Stimulated activated CD8-positive, alpha-beta memory T cell treated with anti-CD3 and anti-CD28 coated beads, Interleukin-7, amount 100 ng/mL, for 1 hour (primary cell): ENCODE measurements at places on chromosomes 1 and 21.

- no peak for DNase-seq
Measured at GRCh38 chr21:45630876-45631275, 12.6 kb upstream of the PCBP3 start.

DNA sequence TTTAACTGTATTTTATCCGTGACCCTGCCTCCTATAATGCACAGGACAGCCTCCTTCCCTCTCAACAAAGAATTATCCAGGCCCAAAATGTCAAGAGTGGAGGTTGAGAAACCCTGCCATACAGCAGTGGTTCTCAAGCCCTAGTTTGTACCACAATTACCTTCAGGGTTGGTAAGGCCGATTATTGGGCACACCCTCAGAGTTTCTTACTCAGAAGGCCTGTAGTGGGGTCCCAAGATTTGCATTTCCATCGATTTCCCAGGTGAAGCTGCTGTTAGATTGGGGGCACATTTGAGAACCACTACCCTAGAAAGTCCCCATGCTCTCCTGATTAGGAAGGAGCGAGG, 400 bp upstream of the PGBD2 start:
- DNase-seq = no peak

- DNase-seq = no peak
Measured at GRCh38 chr1:6745073-6745472, 40.2 kb upstream of the CAMTA1 start.

GRCh38 chr1:41416081-41416480, 54.8 kb downstream of the FOXO6 start:
- no peak for DNase-seq

- no peak for DNase-seq
Measured at GRCh38 chr1:224116131-224116530, 2.2 kb downstream of the FBXO28 start.

DNA sequence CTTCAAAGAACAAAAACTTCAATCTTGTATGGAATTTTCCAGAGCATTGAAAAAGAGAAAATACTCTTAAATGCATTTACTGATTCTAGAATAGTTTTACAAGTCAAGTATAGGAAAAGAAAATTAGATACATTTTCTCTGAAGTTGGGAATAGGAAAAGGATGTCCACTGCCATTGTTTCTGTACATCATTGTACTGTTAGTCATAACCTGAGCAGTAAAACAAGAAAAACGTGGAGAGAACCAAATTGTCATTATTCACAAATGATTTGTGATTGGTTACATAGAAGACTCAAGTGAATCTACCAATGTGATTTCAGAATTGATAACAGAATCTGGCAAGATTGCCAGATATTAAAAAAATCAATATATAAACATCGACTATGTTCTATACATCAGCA, 27.4 kb downstream of the PRKACB start:
- DNase-seq = no peak
